Right renal pelvis (tissue), 4 donors: ENCODE measurements at places on chromosomes 7 and 10.

- DNase-seq, result no peak
Measured at GRCh38 chr10:21494191-21495001, 31.1 kb downstream of the SKIDA1 start.

- DNase-seq, result no peak
Measured at GRCh38 chr10:4174197-4174596, 389.2 kb upstream of the KLF6 start.

GRCh38 chr10:21042536-21042935, 145.4 kb upstream of the NEBL start:
- no peak for DNase-seq

GRCh38 chr10:131615150-131615549, 285.7 kb upstream of the PPP2R2D start:
- no peak for DNase-seq

- DNase-seq, result peak; percentile 14
Measured at GRCh38 chr7:10708447-10708846, 265.2 kb upstream of the PHF14 start.

DNA sequence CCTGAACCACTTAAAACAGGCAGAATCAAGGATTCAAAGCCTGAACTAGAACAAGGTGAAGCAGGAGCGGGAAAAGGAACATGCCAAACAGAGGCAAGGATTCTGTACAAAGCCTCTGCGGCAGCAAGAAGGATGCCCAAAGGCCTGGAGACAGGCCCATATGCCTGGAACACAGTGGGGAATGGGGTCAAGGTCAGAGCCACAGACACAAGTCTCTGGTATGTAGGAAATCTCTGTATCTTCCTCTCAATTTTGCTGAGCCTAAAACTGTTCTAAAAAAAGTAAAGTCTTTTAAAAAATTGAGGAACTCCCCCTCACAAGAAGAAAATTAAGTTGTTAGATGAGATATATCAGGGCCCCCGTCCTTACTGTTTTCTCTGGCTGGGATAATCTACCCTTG, 175.9 kb upstream of the GHITM start:
- DNase-seq, result no peak

GRCh38 chr7:142091961-142092360, 19.6 kb upstream of the MGAM2 start:
- DNase-seq, result no peak

- DNase-seq, result no peak
Measured at GRCh38 chr10:61643316-61643751, 19.4 kb upstream of the CABCOCO1 start.

- no peak for DNase-seq
Measured at GRCh38 chr10:387909-388660, 252.8 kb downstream of the ZMYND11 start.

- DNase-seq, result no peak
Measured at GRCh38 chr10:27995311-27995710, 3.6 kb downstream of the ODAD2 start.

- no peak for DNase-seq
Measured at GRCh38 chr7:95583834-95584621, 12.3 kb downstream of the PDK4 start.

DNA sequence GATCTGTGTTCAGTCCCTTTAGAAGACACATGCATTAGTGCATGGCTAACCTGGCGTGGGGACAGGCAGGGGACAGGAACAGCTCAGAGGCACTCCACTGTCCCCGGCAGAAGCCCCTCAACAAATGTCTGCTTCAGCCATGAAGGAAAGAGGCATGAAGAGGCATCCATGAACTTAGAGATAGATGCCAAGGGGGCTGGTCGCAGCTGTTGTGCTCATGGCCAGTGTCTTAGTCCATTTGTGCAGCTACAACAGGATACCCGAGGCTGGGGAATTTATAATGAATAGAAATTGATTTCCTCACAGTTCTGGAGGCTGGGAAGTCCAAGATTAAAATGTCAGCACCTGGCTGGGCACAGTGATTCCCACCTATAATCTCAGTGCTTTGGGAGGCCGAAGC, 14.5 kb upstream of the GNA12 start:
- no peak for DNase-seq

DNA sequence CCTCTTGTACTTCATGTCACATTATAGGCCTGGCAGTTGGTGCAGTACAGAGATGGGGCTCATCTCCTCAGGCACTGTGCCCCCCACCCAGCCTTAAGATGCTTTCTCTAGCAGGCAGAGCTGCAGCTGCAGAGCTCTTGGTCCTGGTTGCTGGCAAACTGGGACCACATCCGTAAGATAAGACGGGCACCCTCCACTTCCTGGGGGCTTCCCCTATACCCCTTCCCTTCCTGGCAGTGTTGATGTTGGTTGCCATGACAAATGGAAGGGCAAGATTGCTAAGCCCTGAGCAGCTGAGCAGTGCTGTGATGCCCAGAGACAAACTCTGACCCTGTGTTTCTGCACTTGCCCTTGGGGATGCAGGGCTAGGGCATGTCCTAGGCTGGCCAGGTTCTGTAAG, 103.4 kb upstream of the ANLN start:
- DNase-seq, result no peak

GRCh38 chr10:98384531-98385133, 30.4 kb downstream of the PYROXD2 start:
- DNase-seq, result no peak

DNA sequence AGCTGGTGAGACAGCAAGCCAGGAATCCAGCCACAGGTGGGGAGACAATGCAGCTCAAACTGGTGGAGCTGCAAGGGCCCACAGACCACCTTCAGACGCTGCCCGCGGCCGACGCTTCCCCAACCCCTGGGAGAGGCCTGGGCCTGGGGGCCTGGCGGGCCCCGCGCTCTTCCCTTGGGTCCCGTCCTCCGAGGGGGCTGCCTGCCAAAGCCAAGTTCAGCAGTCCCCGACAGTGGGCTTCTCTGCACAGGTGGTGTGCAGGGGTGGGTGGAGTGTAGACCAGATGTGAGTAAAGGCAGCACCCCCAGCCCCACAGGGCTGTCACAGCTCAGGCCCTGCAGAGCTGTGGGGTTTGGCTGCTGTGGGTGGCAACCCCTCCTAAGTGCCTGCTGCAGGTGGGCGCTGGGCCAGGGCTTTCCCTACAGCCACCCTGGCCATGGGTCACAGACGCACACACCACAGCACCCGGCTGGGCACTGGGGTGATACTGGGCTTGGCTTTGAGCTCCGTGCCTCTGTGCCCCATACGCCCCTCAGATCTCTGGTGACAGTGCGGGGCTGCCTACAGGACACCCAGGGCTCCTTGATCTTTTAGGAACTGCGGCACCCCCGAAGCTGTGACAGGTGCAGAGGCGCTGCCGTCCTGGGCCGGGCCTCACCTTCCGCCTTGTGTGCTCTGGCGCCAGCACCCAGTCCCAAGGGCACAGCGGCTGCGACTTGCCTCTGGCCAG, 20.5 kb downstream of the BNIP3 start:
- no peak for DNase-seq

- peak; percentile 36 for DNase-seq
Measured at GRCh38 chr10:5840314-5841307, 27.4 kb upstream of the GDI2 start.

- DNase-seq, result peak; percentile 17
Measured at GRCh38 chr7:158325530-158326381, 261.9 kb downstream of the PTPRN2 start.

DNA sequence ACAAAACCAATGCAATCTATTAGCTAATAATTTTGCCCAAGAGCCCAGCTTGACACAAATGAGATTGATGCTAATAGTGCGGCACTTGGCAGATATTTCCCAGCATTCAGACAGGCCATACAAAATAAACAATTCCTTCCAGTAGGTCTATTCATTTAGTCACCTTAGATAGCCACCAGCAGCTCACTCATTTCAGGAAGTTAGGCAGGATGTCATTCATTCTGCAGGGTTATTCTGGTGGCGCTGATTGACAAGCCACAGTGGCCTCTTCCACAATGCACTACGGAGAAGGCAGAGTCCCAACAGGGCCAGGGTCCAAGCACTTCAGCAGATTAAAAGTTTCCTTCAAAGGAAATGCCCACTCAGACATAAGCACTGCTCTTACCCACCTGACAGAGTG, 55.8 kb downstream of the PIK3AP1 start:
- DNase-seq, result no peak

- DNase-seq, result no peak
Measured at GRCh38 chr10:61471491-61471890, 18.3 kb upstream of the TMEM26 start.

DNA sequence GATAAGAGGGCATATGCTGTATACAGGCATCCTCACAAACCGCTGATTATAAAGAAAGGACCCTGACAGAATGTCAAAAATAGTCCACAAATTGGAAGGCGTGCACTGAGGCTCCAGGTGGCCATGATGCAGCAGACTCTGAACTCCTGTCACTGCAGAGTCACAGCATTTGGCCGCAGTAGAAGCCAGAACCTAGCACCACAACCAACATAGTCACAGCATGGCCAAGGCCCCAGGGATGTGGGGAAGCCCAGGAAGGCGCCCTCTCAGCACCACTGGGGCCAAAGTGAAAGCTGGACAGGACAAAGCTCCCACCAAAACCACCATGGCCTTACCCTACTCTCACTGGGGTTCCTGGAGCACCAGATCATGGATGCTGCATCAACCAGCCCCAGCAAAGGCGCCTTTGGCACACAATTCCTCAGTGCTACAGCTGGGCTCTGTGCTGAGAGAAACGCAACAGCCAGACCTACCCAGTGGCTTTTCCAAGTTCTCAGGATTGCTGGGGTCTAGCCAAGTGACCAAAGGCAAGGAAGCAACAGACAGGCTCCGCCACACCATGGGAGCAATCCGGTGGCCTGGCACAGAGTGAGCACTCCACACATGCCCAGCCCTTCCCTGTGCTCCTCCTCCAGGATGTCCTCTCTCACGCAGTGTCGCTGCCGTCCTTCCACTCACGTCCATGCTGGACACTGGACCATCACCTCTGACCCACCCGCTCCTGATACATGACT, 60.2 kb downstream of the STK17A start:
- no peak for DNase-seq

- DNase-seq, result peak; percentile 36
Measured at GRCh38 chr7:8418629-8419245, 14.7 kb upstream of the NXPH1 start.

DNA sequence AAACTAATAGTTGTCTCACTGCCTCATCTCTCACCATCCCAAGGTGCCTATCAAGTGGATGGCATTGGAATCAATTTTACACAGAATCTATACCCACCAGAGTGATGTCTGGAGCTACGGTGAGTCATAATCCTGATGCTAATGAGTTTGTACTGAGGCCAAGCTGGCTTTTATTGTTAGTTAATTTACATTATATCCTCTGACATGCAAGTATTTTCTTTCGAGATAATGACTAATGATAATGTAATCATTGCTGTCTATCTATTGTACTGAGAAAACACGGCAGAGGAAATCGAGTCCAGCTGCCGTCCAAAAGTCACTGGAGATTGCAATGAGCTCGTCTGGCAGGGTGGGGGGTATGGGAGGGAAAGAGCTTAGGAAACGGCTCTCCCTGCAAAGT, 172.4 kb upstream of the LANCL2 start:
- DNase-seq, result peak; percentile 44

GRCh38 chr10:48603421-48604038, 1.3 kb downstream of the ARHGAP22 start:
- DNase-seq, result no peak

DNA sequence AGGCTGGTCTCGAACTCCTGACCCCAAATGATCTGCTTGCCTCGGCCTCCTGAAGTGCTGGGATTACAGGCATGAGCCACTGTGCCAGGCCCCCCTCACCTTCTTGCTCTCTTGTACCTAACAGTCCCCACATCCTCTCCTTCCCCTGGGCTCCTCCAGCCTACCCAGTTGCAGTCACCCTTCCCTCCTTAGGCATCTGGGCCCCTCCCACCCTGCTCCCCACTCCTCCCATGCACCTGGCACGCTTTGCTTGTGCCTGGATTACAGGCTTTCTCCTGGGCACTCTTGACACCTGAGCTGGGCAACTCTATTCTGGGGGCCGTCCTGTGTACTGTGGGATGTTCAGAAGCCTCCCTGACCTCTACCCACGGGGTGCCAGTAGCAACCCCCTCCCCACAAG, 3.0 kb downstream of the CLDN15 start:
- no peak for DNase-seq

DNA sequence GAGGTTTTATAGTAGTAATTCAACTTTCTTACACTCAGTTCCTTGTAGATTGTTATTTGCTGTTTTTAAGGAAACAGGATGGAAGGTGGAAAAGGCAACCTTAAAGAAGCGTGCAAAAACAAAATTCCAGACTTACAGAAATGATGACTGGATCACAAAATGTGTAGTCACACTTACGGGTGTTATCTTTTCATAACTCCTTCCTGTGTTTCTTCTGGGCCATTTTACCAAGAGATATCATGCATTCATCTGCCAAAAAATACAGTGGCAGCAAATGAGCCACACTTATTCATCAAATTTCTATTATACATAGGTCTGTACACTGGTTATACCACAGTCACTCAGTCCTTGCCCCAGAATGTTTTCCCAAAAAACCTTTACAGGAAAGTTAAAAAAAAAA, 94.3 kb upstream of the IL6 start:
- no peak for DNase-seq

DNA sequence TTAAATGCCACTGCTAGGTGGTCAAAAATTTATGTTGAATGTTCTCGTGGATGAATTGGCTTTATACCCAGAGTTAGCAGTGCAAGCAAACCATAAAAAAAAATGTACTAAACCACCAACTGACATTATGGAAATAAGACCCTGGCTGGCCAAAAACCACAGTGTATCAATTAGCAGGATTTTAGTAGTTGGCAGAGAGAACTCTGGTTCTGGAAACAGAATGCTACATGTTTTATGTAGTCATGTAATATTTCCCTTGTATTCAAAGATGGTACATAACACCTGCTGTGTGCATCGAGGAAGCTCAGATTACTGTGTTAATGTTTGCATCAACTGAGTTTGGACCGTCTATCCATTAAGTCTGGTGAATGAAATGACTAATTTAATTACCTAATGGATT, 618.5 kb downstream of the CCSER2 start:
- DNase-seq, result no peak

GRCh38 chr7:66281678-66282590, 76.8 kb downstream of the TPST1 start:
- no peak for DNase-seq

GRCh38 chr7:151631570-151631952, 111.9 kb upstream of the RHEB start:
- no peak for DNase-seq

DNA sequence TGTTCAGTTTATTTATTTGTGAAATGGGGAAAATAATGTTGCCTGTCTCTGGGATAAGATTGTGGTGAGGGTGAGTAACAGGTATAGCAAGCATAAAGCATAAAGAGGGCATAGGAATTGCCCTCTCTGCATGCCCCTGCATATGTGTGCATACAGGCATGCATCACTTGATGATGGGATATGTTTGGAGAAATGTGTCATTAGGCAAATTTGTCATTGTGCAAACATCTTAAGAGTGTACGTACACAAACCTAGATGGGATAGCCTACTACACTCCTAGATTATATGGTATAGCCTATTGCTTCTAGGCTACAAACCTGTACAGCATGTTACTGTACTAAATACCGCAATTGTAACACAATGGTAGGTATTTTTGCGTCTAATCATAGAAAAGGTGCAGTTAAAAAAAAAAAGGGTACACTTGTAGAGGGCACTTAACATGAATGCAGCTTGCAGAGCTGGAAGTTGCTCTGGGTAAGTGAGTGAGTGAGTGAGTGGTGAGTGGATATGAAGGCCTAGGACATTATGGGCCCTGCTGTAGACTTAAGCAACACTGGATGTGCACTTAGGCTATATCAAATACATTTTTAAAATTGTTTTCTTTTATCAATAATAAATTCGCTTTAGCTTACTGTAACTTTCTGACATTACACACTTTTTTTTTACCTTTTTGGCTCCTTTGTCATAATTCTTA, 386.5 kb upstream of the ANKRD30A start:
- DNase-seq, result no peak

GRCh38 chr10:3757638-3758490, 27.1 kb downstream of the KLF6 start:
- DNase-seq, result no peak
